ENCODE measurements at places on chromosomes 4 and X.

DNA sequence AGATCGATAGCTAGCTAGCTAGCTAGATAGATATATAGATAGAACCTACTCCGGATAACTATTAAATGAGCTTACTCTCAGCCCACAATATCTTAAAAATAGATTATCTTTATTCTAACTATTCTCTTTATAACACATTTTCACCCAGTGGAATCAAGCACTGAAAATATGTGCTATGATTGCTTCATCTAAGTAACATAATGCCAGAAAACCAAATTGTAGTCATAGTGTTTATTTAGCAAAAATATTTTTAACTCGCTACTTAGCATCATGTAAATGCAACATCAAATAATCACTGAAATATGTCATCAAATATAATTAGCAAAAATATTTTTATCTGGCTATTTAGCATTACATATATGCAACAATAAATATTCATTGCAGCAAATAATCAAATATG lies 1.5 kb downstream of the TMEM156 start:
- DNase-seq = no peak

DNA sequence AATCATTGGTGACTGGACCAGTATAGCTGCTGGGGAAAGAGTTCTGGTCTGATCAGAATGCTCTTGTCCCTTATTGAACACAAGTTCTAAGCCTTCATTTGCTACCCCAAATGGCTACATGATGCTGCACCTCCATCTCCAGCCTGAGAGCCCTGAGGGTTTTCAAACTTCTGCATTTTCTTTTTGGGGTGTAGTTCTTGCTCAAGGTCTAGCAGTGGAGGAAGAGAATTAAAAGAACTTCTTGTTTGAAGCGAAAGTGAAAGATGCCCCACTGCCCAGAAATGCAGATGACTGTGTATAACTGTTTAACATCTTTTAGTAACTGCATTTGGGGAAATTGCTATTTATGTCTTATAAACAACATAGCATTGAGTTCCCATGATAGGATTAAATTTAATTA lies 38.5 kb downstream of the LAMTOR3 start:
- no peak for DNase-seq

DNA sequence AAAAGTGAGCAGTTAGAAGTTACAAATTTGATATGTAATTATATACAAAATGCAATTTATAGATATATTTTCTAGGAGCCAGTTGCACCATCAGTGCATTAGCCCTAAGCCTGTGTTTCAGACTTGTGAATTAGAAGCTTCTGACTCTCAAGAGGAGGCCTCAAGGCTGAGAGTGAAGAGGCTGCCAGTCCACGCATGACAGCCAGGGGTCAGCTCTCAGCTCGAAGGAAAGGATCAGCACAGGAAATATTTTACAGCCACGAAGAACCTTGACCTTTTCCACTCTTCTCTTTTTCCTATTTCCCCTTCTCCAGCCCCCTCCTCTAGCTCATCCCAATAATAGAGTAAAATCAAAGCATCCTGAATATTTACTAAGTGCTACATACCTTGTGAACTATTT lies 642.4 kb downstream of the TRIML1 start:
- no peak for DNase-seq

DNA sequence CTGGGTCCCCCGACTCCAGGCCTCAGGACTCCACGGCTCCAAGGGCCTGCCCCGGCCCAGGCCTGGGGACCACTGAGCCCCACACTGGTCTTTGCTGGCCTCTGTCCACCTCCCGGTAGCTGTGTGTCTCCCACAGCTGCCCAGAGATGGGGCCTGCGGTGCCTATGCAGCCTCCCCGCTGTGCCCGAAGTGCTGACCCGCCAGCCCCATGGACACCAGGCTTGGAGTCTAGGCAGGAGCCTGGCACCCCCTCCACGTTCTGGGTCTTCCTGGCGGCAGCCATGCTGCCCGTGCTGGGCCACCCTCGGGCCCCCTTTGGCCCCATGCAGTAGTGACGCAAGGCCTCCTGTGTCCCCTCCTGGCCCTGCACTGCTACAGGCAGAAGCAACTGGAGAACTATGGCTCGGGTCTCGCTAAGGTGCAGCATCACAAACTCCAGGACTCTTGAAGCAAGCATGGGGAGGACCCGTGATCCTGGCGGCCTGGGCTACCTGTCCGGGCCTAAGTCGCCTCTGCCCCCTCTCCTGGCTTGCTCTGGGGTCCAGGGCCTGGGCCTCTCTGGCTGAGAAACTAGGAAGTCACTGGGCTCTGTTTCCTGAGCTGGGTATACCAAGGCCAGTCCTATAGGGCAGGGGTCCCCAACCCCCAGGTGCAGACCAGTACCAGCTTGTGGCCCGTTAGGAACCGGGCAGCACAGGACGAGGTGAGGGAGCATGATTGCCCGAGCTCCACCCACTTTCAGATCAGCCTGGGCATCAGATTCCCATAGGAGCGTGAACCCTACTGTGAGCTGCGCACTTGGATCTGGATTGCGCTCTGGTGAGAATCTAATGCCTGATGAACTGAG lies 917 bp downstream of the MYL5 start:
- no peak for DNase-seq

DNA sequence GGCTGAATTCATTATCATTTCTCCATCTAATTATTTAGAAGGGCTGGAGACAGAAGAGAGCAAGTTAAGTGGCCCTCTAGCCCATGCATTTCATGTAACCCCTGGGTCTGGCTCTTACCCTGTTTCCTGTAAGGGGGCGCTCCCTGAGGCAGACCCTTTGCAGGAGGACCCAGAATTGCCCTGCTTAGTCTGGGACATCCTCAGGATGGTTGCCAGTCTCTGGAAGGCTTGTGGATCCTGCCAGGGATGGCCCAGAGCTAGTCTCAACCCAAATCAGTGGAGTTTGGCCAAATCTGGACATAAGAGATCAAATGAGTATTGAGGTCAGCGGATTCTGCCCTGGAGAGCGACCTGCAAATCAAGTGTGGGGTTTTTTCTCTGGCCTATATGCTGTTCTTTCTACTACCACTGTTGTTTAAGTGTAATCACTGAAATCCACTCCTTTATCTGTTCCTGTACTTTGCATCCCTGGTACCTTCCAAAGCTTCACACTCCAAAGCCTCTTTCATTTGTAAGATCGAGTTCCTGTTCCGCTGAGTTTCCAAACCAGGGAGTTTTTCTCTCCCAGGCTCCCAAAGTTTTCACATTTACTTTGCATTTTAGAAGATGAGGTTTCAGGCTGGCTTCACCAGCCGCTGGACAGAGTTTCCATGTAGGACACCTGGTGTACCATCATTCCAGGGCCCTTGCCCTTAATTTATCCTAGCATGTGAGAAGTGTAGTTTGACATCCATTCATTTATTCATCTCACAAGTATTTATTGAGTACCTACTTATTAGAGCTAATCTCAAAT lies 6.3 kb downstream of the KLF3 start:
- DNase-seq = no peak

GRCh38 chr4:2059046-2059725 lies at the start of gene NAT8L:
Gene NAT8L (plus strand): TSS chr4:2059327. CDS start chr4:2059512, 185 bp downstream.
- DNase-seq = peak; percentile 23

DNA sequence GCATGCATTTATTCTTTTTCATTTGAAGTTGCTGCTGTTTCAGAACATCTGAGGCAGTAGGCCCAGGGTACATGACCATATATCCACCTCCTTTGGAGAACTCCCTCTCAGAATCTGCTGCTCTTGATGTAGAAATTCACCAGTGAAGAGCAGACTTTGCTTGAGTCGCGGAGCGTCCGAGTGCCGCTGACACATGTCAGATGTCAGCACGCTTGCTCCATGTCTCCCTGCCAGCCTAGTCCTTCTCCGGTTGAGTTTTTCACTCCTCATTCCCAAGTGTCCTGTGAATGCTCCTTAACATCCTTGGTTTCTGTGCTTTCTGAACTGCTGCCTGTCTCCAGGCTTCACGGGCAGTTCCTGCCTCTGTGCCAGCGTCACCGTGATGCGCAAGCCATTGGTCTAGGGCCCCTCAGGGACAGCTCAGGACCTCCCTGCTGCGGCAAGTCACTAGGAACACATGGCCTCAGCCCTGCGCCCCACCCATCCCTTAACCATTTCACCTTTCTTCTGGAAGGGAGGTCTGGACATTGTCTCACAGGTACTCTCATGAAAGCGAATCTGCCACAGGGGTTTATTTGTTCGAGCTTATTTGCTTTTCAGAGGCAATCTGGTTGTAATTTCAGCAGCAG lies 93.1 kb upstream of the RBPJ start:
- no peak for DNase-seq

DNA sequence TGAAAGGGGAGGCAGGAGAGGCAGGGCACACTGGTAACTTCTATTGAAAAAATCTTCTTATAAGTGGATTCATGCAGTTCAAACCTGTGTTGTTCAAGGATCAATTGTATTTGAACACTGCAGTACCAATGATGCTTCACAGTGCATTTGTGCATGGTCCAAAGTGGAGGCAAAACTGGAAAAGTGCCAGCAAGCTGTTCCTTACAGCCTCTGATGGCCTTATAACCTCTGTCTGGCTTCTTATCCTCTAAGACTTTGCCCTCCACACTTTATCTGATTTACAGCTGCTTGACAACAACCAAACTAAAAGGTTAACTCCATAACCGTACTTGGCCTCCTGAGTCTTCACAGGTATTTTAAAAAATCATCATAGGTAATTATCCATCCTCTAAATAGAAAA lies 40.4 kb downstream of the MAGEB17 start:
- no peak for DNase-seq

DNA sequence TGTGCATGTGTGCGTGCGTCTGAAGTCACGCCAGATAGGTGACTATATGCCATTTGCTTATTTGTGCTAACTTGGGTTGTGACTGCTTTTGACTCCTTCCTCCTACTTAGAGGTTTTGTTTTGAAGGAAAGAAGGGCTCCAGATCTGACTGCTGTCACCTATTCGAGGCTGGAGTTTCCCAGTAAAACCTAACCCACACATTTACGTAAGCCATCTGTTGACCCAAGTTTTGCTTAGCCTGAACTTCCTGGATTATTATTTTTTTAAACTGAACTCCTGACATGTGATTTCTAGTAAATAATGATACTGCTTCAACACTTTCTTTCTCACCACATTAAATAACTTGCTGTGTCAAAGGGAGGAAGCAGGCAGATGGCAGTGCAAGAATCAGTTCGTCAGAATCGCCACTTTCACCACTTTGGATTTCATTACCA lies 41.5 kb downstream of the DTHD1 start:
- no peak for DNase-seq

DNA sequence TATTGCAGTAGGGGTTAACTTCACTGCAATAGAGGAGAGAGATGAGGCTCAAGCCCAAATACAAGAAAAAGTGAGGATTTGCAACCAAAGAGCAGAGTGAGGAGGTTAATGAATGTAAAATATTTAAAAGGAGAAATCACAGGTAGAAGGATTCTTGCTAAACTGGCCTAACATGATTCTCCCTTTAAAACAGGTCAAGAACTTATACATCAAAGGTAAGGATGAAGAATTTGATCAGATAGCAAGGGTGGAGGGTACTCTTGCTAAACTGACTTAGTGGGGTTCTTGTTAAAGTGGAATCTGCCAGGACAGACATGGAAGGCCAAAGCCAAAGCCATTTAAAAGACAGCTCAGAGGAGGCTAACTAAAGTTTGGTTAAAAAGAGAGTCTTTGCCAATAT lies 193.0 kb downstream of the GABRB1 start:
- no peak for DNase-seq

- peak; percentile 82 for DNase-seq
These were observed 57.1 kb downstream of the RELL1 start for GRCh38 chr4:37628977-37629609.

- no peak for DNase-seq
These were observed 319.6 kb upstream of the HS3ST1 start for GRCh38 chr4:11748164-11748872.

GRCh38 chrX:111354496-111354895 lies 57.5 kb downstream of the DCX start:
- no peak for DNase-seq

GRCh38 chr4:56619160-56619559 lies 61.9 kb downstream of the HOPX start:
- no peak for DNase-seq

- DNase-seq = no peak
These were observed 465.5 kb upstream of the CTSO start for GRCh38 chr4:156419080-156419685.

DNA sequence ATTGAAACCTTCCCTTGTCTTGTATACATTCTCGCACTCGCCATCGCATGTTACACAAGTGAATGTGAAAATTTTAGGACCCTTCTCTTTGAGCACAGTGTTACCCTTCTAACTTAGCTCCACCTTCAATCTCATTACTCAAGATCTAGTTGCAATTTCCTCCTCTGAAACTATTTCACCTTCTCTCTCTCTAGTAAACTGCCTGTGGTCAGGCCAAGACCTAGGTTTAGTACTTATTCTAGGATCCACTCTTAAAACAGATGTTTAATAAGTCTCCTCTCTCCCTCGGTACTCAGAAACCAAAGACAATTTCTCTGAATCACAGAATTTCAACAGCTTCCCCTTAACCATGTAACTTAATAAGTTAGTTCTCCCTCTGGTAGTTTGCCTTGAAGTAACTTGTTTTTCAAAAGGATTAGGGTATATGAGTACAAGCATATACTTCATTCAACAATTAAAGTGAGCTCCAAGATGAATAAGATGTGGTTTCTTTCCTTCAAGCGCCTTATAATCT lies 156.0 kb downstream of the SH3KBP1 start:
- no peak for DNase-seq

DNA sequence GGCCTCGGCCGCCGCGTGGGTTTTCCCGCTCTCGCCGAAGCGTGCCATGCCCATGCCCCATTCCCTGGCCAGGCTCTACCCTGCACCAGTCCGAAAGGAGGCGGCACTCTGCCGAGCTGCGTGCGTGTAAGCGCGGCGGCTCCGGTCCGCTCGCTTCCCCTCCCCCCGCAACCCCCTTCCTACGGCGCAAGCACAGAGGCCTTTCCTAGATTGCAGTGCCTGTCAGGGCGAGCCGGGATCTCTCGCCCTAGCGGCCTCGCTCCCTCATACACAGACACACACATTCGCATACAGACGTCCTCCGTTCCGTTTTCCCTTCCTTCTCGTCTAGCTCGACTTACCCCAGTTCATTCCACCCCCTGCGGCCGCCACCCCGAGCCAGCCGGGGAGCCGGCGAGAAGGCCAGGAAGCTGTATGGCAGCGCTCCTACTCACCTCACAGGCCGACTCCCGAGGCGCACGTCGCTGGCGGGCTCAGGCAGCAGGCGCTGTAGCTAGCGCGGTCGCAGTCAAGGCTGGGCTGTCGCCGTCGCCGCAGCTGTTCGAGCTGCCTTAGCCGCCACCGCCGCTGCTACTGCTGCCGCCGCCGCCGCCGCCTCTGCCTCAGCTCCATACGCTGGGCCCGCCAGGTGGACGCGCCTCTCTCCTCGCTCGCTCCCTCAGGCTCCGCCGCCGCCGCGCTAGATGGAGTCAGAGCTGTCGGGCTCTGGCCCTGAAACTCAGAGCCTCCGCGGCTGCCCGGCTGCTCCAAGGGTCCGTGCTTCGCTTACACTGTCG lies 615 bp downstream of the NEXMIF start:
- DNase-seq = peak; percentile 2

DNA sequence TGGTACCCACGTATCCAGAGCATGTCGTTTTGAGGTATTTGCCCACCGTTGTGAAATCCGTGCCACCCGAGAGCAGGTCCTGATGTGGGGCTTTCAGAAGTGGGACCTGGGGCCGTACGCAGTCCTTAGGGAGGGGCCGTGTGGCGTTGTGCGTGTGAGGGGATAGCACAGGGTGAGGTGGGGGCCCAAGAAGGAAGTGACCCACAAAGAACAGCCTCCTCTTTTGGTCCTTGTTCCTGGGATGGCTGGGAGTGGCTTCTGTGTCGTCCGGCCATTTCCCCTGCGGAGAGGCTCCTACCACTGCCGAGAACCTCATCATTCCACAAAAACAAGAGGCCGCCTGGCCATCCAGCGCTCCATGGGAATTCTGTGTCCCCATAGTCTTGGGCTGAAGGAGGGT lies 17.0 kb upstream of the MSANTD1 start:
- no peak for DNase-seq
